ENCODE measurements at places on chromosomes 7 and 10. TPM values are rescaled to one million over a fixed set of nuclear protein-coding genes. Genes with fewer than 3 reads are reported as not detected.

Gene SAMD9L
- 8.2 TPM for total RNA-seq

Gene OR2A12
- total RNA-seq, result not detected

Gene FOXI2
- not detected for total RNA-seq

Gene DIP2C
- total RNA-seq, result 0.91 TPM

Gene BLNK
- total RNA-seq, result not detected

Gene ITGA8
- not detected for total RNA-seq

Gene CYP3A7
- not detected for total RNA-seq

Gene TMEM72
- total RNA-seq, result not detected

Gene C10orf143
- total RNA-seq, result 3.5 TPM

Measured in activated naive CD4-positive, alpha-beta T cell treated with anti-CD3 and anti-CD28 coated beads for 36 hours (primary cell).